ENCODE measurements at places on chromosomes 7 and 10.

- DNase-seq: no peak
Observed at GRCh38 chr7:144723301-144723700, 112.6 kb downstream of the TPK1 start.

DNA sequence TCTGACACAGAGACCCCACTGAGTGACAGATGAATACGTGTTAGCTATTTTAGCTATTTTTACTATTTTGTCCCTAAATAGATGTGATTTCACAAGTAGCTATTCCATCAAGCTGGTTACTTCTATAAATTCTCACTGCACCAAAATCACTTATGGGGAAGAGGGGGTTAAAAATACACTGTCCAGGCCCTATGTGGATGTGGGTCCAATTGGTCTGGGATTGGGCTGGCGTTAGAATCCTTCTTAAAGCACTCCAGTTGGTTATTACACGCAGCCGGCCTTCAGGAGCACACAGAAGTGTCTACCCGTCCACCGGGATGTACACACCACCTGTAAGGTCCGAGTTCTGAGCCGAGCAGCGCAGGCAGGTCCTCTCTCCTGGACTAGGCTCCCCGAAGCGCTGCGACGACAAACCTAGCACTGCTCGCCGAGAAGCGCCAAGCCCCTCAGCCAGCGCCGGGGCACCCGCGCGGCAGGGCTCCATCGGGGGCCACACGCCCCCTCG is 222.3 kb upstream of the MKLN1 start:
- peak; percentile 14 for DNase-seq

DNA sequence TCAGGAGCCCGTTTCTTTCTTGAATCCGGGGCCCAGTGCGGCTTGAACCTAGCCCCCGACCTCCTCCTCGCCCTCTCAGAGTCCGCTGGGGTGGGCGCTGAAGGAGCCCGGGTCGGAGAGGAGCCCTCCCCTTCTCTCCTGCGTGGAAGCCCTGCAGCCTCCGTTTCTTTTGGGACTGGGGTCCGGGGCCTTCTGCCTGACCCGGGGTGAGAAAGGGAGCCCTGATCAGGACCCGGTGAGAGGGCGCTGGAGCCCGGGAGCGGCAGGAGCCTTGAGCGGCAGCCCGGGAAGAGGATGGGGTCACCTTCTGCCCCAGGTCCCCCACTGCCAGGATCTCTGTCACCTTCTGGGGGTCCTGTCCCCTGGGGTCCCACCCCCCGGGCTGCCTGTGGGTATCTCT is 162.3 kb downstream of the ZNF33B start:
- DNase-seq: no peak

DNA sequence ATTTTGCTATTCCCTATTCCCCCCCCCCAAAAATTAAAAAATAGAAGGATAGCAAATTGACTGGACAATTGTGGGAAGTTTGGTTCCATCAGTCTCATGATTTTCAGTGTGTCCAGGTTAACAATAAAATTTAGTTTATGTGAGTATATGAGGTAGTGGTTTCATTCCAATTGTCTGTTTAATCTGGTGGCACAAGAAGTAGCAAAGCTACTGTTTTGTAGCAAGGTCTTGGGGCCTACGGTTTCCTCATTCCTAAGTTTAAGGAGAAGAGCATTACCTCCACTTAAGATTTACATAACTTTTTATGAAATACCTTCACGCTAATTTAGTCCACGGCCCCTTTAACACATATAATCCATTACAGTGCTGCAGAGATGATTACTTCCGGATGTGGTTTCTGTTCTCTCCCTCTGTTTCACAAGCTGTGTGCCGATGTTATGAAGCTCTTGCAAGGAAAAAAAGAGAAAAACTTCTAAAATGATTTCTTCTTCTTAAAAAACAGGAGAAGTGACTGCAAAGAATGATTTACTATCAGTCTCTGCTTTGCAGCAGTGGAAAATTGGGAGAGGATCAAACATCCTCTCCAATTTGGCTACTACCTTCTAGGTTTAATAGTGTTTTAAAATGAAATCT is 32.7 kb upstream of the NPVF start:
- DNase-seq: no peak

- no peak for DNase-seq
Observed at GRCh38 chr7:137417464-137417863, 73.9 kb upstream of the PTN start.

DNA sequence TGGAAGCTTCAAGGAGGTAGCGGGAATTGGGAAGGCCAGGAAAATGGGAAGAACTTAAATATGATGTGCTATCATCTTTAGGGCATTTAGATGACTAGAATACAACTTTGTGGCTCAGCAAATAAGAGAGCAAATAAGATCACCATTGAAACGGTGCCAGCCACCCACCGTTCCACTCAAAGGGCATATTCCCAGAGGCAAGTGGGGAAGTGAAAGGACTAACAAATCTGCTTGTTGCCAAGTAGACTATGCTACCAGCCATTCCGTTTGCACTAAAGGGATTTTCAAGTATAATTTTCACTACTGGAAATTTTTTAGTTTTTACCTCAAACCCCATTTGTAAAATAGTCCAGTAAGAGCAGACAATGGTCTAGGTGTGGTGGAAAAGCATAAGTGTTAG is 4.0 kb upstream of the PPP1R3C start:
- no peak for DNase-seq

- DNase-seq: no peak
Observed at GRCh38 chr10:30491204-30491915, 57.4 kb downstream of the MAP3K8 start.

DNA sequence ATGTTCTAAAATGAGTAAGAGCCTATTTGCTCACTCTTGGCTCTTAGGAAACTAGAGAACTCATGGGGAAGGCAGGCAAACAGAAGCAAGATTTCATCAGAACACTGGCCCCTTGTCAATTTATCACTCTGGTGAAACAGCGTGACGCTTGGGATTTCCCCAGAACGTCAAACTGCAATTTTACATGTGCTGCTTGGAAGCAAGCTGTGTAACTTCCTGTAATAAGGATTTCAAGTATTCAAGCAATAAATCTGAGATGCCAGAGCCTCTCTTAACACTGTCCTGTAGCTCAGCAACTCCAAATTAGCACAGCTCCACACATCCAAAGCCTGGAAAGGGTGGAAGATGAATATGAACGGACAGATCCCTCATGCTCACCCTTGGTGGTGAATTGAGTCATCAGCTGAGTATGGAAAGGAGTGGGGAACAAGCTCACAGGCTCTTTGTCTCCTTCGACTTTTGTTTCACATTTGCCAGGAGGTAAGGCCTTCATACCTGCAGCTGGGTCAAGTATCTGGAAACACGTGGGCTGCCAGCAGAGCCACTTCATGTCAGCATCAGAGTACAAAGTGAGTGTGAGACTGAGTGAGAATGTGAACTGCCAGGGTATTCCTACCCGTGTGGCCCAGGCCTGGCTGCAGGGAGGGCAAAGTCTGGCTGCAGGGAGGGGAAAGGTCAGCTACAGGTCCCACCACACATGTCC is 140.4 kb upstream of the NAMPT start:
- DNase-seq: peak; percentile 61

DNA sequence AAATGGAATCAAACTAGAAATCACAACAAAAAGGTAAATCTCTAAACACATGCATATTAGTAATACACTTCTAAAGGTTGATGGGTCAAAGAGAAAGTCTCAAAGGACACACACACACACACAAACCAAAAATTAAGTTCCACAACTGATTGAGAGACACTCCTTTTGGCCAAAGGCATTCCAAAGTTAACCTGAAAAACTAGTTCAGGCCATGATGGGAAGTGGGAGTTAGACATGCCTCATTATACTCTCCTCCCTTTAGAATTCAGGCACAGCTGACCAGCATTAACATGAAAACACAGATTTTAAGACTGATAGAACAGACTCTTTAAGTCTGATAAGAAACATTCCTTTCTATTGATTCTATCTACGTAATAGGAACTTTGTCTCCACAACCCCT is 332.4 kb upstream of the IGFBP3 start:
- no peak for DNase-seq

All from RKO (cell line).